Activated naive CD8-positive, alpha-beta T cell treated with anti-CD3 and anti-CD28 coated beads, Interleukin-2, amount 50 U/mL, for 16 hours (primary cell): ENCODE measurements at places on chromosomes 4 and X.

GRCh38 chr4:80335554-80336358 is at the start of gene CFAP299:
Gene CFAP299, plus strand, starts transcription at chr4:80335730.
- DNase-seq, result peak; percentile 34

GRCh38 chr4:81106150-81106549 is 75.6 kb downstream of the BMP3 start:
- no peak for DNase-seq

- DNase-seq, result no peak
Measured at GRCh38 chrX:145631461-145631951, 186.1 kb upstream of the SLITRK2 start.

GRCh38 chrX:154460326-154460725 is 2.2 kb downstream of the PLXNA3 start:
- no peak for DNase-seq

DNA sequence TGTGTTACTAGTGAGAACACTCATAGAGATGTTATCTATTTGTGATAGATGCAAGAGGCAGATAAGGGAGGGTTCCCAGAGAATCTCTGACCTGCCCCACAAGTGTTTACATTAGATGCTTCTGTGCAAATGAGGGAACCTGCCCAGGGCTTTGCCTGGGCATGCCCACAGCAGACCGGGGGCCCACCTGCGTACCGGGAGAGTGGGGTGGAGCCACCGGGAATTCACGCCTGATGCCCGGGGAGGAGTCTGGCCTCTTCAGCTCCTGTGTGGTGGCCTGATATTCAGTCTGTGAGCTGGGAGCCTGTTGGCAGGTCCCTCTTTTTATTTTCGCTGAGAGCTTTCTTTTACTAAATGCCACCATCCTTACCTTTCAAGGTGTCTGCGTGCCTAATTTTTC is 155.7 kb downstream of the SNCA start:
- DNase-seq, result no peak

GRCh38 chr4:113618205-113618604 is 143.3 kb downstream of the CAMK2D start:
- DNase-seq, result no peak
